Stimulated activated CD4-positive, alpha-beta T cell treated with anti-CD3 and anti-CD28 coated beads, Interleukin-1b, Interleukin-23, amount 100 ng/mL, for 48 hours (primary cell): ENCODE measurements at places on chromosomes 13 and 19.

GRCh38 chr13:23411706-23412105, 21.8 kb downstream of the SACS start:
- DNase-seq, result no peak

GRCh38 chr19:14114854-14115253, 2.7 kb downstream of the PRKACA start:
- peak; percentile 51 for DNase-seq

- DNase-seq, result no peak
These were observed at the start of gene SLC15A1 for GRCh38 chr13:98752467-98753290. Gene SLC15A1, minus strand, starts transcription at chr13:98752672. Its CDS starts 74 bp downstream, at chr13:98752598.

DNA sequence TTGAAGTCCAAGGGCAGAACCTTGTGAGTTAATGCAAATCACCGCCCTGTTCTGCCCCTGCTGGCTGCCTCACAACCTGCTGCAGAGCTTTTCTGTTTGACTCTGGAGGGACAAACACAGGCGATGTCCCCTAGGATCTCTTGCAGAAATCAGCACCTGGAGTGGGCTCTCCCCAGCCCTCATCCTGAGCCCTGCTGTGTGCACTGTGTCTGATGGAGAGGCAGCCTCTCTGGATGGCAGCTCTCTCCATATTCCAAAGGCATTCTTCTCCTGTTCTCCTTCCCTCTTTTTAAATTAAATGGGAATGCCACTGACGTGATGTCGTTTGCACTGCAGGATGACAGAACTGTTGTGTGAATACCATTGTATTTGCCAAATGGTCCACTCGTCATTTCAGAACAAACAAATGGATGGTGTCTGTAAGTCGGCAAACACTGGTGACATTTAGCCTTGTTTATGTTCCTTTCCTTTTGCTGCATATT, 184.1 kb downstream of the ZNF536 start:
- no peak for DNase-seq

DNA sequence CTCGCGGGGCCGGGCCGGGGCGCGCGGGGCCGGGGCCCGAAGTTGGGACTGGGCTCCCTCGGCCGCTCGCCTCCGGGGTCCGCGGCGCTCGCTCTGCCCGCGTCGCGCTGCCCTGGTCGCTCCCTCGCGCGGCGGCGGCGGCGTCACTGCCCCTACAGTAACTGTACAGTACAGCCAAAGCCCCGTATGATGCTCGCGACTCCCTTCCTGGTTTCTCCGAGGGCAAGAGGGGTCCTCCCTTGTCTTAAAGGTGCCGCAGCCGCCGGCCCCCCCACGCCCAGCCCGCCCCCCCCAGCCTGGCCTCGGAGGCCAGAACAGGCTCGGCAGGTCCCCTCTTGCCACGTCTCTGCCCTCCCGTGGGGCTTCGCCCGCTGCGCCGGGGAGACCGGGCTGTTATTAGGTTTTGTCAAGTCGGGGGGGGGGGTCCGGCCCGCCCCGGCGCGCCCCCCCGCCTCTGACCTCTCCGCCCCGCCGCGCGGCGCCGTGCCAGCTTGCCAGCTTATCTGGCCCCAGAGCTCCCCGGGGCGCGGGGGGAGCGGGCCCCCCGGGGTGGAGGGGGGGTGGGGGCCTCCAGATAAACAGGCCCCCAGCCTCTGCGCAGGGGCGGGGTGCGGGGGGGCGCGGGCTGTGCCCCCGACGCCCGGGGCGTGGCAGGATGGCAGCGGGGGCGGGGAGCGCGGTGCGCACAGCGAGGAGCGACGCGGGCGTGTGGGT, at the start of gene ZBTB7A:
Gene ZBTB7A, minus strand, starts transcription at position 218 of the 714 bp plus-strand sequence. CDS start 11,667 bp downstream, outside the sequence.
- peak; percentile 78 for DNase-seq

GRCh38 chr19:48271531-48272151, 1.8 kb downstream of the ZNF114 start:
- no peak for DNase-seq
